ENCODE measurements at places on chromosomes 4 and X. TPM values are rescaled to one million over a fixed set of nuclear protein-coding genes. Genes with fewer than 3 reads are reported as not detected.

Gene PPP2R2C
- 41.2 TPM for polyA plus RNA-seq

Gene KCTD8
- polyA plus RNA-seq = 1.2 TPM

Gene RASSF6
- polyA plus RNA-seq = not detected

Gene ITM2A
- polyA plus RNA-seq = not detected

Gene BMX
- not detected for polyA plus RNA-seq

Gene TLR10
- 0.10 TPM for polyA plus RNA-seq

Gene ARHGEF38
- not detected for polyA plus RNA-seq

Gene NSUN7
- 0.51 TPM for polyA plus RNA-seq

Gene HMGN5
- polyA plus RNA-seq = 0.80 TPM

Gene MAGEB2
- polyA plus RNA-seq = not detected

Gene L1CAM
- 88.0 TPM for polyA plus RNA-seq

Gene CCNB3
- 0.42 TPM for polyA plus RNA-seq

Gene SMIM9
- not detected for polyA plus RNA-seq

Gene DSPP
- polyA plus RNA-seq = not detected

Gene NOCT
- polyA plus RNA-seq = 5.1 TPM

Gene TMEM47
- 24.8 TPM for polyA plus RNA-seq

Gene GRK4
- 17.4 TPM for polyA plus RNA-seq

Gene PCDH19
- 8.4 TPM for polyA plus RNA-seq

Gene NRK
- 0.12 TPM for polyA plus RNA-seq

Gene RBM46
- polyA plus RNA-seq = 0.09 TPM

Gene SATL1
- 2.6 TPM for polyA plus RNA-seq

Gene HS3ST1
- 0.10 TPM for polyA plus RNA-seq

Gene PFKFB1
- 0.51 TPM for polyA plus RNA-seq

Gene GABRB1
- polyA plus RNA-seq = 3.3 TPM

Gene F8A3
- not detected for polyA plus RNA-seq

Gene TMSB15C
- polyA plus RNA-seq = 38.0 TPM

Gene XAGE1B
- not detected for polyA plus RNA-seq

Gene TRPC5OS
- 0.44 TPM for polyA plus RNA-seq

Gene PHF8
- 10.2 TPM for polyA plus RNA-seq

Gene CTAG1B
- polyA plus RNA-seq = not detected

Gene MYOZ2
- not detected for polyA plus RNA-seq

Gene ATP2B3
- 4.4 TPM for polyA plus RNA-seq

Gene ARMCX6
- 77.7 TPM for polyA plus RNA-seq

Gene UNC5C
- 0.56 TPM for polyA plus RNA-seq

Gene NHSL2
- polyA plus RNA-seq = 1.5 TPM

Gene SYN1
- polyA plus RNA-seq = 4.3 TPM

Gene PNMA5
- 1.0 TPM for polyA plus RNA-seq

Gene AREG
- polyA plus RNA-seq = not detected

Gene FGF5
- 0.26 TPM for polyA plus RNA-seq

Gene SCRG1
- polyA plus RNA-seq = 0.64 TPM

Gene USP38
- 9.5 TPM for polyA plus RNA-seq

Gene CYBB
- 0.40 TPM for polyA plus RNA-seq

Gene NAT8L
- polyA plus RNA-seq = 12.6 TPM
